ENCODE measurements at places on chromosomes 3 and 15.

GRCh38 chr3:37114251-37115145 is 59.9 kb downstream of the LRRFIP2 start:
- DNase-seq: no peak

DNA sequence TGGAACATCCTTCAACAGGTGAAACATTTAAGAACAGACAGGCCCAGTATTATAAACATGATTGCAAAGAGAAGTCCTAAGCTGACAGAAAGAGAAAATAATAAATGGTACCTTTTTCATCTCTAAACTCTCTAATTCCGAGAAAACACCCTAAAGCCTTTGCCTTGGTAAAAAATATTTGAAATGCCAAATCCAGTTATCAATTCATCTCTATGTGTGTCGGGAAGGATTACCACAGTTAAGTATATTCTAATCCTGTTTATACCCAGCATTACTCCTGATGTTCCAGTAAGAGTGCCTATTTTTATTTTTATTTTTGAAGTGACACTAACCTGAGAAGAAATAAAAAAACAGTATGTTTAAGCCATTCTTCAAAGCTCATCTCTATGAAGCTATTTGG is 219.3 kb upstream of the NANOGP8 start:
- DNase-seq: no peak

- no peak for DNase-seq
Observed at GRCh38 chr15:61083081-61083787, 145.9 kb downstream of the RORA start.

DNA sequence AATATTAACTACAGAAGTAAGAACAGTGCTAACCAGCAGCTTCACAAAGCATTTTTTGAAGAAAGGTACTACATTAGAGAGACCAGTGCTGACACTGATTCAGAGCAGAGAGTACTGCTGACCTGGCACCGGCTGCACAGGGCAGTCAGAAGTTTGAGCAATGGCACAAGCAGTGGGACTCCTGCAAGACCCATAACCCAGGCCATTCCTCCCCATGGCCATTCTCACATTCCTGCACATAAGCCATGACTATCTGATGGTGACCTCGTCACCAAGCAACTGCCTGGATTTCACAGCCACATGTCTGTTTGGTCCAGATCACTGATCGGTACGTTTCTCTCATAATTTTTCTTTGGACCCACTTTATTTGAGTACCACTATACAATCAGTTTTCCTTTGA is 88.7 kb downstream of the GPR156 start:
- no peak for DNase-seq

GRCh38 chr15:88982946-88983342 is 69.8 kb upstream of the MFGE8 start:
- no peak for DNase-seq

DNA sequence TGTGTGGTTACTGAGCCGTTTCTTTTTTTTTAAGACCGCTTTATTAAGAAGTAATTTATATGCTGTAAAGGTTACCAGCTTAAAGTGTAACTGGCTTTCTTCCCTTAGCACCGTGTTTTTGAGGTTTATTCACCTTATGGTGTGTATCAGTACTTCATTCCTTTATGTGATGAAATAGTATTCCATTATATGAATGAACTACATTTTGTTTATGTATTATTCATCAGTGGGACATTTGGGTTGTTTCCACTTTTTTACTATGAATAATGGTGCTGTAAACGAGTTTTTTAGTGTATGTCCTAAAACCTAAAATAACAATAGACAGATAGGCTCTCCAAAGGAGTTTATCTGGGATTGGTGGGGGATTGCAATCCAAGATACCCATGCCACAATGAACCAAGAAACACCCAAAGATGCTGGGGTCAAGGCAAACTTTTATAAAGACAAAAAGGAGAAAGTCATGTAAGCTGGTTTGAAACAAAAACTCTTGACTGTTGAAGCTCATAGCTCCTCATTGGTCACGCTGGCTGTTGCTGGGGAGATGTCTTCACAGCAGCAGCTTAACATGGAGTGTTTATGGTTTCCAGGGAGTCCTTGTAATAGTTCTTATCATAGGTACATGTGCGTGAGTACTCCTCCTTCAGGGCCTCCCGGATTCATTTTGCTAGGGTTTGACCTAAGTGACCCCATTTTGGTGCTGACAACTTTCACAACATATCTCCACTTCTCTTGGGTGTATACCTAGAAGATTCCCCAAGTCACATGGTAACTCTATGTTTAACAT is 16.0 kb downstream of the TM2D3 start:
- DNase-seq: no peak

GRCh38 chr3:4138150-4138785 is 164.9 kb upstream of the SETMAR start:
- no peak for DNase-seq

DNA sequence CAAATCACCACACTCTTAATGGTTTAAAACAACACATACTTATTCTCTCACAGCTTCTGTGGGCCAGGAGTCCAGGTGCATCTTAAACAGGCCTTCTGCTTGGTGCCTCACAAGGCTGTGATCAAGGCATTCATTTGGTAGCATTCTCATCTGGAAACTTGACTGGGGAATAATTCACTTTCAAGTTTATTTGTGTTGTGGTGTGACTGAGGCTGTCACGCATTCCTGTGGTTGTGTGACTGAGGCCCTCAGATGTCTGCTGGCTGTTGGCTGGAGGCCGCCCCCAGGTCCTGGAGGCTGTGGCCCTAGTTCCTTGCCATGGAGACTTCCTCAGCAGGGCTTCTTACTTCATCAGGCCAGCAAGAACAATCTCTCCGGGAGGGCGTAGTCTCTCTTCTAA is 16.9 kb upstream of the FAM3D start:
- no peak for DNase-seq

GRCh38 chr15:63043335-63044076 is 959 bp downstream of the TPM1 start:
- DNase-seq: no peak

- DNase-seq: no peak
Observed at GRCh38 chr3:172038798-172039435, 461 bp upstream of the FNDC3B start.

- no peak for DNase-seq
Observed at GRCh38 chr3:190912736-190913135, 50.2 kb upstream of the GMNC start.

DNA sequence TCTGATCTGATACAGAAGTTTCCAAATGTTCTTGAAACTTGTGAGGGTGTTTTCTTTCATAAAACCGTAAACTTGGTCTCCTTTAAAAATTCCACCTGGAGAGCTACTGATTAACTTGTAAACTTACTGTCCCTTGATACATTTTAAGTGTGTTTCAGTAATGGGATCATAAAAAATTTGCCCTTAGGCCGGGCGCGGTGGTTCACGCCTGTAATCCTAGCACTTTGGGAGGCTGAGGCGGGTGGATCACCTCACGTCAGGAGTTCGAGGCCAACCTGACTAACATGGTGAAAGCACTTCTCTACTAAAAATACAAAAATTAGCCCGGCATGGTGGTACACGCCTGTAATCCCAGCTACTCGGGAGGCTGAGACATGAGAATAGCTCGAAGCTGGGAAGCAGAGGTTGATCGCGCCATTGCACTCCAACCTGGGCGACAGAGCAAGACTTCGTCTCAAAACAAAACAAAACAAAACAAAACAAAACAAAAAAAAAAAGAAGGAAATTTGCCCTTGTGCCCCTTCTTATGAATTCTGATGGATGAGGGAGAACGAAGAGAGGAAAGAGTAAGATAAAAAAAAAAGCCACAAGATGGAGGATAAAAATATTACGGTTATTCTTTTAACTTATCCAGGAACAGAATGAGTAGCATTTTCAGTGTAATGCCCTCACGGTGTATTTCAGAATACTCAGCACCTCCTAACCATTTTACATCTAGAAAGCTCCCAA is 32.1 kb upstream of the AP4E1 start:
- DNase-seq: no peak

GRCh38 chr3:16524196-16524595 is 10.7 kb upstream of the RFTN1 start:
- DNase-seq: no peak

GRCh38 chr15:83446904-83447709 is at the start of gene SH3GL3:
Gene SH3GL3, plus strand, starts transcription at chr15:83447341. Its CDS starts 193 bp downstream, at chr15:83447534.
- DNase-seq: no peak

DNA sequence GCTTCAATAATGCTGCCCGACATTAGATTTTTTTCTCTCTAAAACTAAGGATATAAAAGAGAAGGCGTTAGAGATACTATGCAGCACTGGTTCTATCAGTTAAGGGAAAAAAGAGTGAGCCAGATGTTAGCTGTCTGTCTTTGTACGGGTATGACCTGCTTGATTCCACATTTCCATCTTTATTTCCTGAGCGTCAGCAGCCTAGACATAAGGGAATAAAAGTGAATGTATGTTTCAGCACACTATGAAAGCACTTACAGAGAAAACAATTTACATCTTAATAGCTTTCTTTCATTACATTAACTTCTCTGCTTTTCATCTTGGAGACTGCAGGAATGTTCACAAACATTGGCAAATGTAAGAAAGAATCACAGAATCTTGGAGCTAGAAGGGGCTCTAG is 319.3 kb downstream of the CTNNB1 start:
- DNase-seq: no peak

DNA sequence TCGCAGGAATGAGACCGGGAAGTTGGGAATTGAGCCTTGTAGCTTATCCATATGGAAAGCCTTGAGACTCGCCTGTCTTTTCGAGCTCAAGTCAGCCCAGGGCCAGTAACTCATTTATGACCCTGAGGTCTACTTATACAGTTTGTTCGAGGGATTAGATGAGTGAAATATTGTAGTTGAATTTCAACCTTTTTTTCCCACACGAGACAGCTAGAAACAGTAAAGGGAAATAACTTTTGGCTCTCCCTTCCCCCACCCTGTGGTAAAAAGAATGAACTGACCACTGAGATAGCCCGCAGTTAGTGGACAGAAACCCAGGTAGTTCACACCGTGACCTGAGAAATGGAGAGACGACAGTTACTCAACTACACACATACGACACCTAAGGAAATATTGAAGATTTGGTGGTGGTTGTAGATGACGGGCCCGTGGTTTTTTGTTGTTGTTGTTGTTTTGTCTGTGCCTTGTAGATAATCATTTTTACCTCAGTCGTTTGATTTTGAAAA is 841 bp downstream of the EIF3J start:
- no peak for DNase-seq

- DNase-seq: no peak
Observed at GRCh38 chr3:100123112-100123511, 8.8 kb upstream of the FILIP1L start.

DNA sequence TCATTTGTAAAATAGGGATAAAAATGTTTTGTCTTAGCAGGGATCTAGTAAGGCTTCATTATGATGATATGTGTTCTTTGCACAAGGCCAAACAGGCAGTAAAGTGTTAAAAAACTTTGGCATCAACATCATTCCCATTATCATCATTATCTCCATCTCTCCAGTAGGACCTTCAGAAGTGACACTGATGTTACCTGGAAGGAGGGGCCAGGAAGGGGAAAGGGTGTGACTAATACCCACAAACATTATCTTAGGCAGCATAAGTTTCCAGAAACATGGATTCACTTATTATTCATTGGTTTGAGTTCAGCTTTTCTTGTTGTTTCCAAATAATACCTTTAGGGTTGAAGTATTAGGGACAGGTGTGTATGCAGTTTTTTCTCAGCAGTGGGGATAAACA is 399.6 kb downstream of the PTPRG start:
- no peak for DNase-seq

DNA sequence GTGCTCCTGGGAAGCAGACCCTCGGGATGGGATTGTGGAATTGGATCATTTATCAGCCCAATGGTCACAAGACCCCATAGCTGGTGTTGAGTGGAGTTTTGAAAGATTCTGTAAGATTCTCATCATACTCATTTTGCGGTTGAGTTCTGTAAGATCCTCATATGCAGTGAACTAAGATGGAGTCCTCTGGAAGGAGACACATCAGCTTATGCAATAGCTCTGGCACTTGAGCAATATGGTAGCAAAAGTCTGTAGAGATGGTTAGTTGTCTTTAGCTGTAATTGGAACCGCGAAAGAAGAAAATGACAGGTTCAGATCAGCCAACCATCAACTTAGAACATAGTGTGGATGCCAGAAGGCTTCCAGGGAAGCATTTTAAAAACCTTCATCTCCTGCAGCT is 184.5 kb upstream of the TSC22D2 start:
- no peak for DNase-seq

GRCh38 chr3:88918841-88919240 is 188.6 kb upstream of the EPHA3 start:
- no peak for DNase-seq

DNA sequence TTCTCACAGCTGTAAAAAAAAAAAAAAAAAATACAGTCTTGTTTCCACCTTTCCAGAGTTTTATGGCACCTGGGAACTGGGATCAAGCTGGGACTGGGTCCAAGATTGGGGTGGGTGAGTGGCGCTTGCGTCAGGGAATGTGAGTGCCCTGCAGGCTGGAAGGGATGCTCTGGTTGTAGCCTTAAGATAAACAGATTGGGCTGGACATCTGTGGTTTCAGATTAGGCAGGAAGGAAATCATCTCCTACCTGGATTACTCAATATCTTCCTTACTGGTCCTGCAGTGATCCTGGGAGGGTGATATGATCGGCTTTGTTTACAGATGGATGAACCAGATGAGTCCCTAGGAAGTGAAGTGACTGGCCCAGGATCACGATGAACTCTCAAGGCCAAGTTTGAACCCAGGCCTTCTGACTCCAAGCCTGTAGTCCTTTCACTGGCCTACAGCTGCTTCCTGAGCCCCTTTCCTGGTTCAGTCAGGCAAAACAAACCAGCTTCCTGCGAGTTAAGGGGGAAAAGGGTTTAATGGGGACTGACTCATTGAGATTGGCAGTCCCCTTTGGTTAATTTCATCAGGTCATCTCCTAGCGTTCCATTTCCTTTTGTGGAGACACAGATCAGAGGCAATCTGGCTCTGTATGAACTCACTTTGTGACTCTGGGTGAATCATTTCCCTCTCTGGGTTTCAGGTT is 179.8 kb downstream of the THSD4 start:
- DNase-seq: no peak

- no peak for DNase-seq
Observed at GRCh38 chr3:39138804-39139415, 14.5 kb downstream of the CSRNP1 start.

Measured in NK-92 treated with Interleukin-12 subunit alpha and Interleukin-12 subunit beta, amount 100 ng/mL, for 24 hours (cell line).